GM10248 (cell line): ENCODE measurements at places on chromosomes 6 and 20.

DNA sequence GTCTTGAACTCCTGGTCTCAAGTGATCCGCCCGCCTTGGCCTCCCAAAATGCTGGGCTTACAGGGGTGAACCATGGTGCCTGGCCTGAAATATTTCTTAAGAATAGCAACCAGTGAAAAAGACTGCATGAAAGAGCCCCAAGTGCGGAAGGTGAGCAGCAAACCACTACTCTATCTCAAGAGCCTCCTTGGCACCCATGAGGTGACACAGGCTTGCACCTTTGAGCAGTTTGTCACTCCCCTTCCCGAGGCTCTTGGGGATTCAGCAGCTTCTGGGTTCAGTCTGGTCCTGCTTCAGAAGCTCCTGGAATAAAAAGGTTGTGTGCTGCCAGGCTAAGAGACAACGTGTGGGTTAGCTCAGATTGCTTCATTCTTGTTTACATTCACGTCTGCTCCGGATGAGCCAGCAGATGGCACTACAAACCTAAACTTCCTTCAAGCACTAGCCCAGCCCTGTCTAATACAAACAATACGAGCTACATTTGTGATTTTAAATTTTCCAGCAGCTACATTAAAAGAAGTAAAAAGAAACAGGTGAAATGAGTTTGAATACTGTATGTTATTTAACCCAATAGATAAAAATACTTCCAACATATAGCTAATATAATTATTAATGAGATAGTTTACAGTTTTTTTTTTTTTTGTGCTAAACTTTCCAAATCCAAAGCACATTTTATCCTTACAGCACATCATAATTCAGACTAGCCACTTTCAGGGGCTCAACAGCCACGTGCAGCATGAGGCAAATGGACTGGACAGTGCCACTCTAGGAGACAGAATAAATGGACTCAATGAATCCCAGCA lies 46.2 kb downstream of the GJA10 start:
- peak; percentile 75 for DNase-seq

DNA sequence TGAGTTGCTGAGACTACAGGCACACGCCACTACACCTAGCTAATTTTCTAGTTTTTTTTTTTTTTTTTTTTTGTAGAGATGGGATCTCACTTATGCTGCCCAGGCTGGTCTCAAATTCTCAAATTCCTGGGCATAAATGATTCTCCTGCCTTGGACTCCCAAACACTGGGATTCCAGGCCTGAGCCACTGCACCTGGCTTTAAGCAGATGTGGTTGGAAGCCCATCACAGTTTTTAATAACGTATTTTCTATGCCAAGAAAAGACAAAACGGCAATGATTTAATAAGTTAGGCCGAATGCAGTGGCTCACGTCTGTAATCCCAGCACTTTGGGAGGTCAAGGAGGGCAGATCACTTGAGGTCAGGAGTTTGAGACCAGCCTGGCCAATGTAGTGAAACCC lies 456.6 kb downstream of the PRKN start:
- DNase-seq = no peak

DNA sequence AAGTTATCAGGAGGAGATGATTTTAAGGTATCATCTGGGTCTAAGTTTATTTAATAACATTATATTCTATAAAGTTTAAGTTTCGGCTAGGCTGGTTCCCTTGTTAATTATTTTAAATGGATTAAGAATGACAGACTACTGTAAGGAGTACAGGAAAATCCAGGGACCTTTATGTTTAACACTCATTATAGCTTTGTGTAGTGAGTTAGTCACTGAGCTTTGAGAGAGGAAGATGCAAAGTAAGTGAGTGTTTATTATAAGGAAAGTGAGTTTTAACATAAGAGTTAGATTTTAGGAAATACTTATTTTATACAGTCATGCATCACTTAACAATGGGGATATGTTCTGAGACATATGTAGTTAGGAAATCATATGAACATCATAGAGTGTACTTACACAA lies 485.5 kb downstream of the MMUT start:
- DNase-seq = no peak

- no peak for DNase-seq
Observed at GRCh38 chr6:118787724-118788423, 106.1 kb upstream of the ASF1A start.

- no peak for DNase-seq
Observed at GRCh38 chr20:47244451-47244850, 112.0 kb downstream of the ZMYND8 start.

- no peak for DNase-seq
Observed at GRCh38 chr6:150208611-150209352, 65.9 kb downstream of the PPP1R14C start.

DNA sequence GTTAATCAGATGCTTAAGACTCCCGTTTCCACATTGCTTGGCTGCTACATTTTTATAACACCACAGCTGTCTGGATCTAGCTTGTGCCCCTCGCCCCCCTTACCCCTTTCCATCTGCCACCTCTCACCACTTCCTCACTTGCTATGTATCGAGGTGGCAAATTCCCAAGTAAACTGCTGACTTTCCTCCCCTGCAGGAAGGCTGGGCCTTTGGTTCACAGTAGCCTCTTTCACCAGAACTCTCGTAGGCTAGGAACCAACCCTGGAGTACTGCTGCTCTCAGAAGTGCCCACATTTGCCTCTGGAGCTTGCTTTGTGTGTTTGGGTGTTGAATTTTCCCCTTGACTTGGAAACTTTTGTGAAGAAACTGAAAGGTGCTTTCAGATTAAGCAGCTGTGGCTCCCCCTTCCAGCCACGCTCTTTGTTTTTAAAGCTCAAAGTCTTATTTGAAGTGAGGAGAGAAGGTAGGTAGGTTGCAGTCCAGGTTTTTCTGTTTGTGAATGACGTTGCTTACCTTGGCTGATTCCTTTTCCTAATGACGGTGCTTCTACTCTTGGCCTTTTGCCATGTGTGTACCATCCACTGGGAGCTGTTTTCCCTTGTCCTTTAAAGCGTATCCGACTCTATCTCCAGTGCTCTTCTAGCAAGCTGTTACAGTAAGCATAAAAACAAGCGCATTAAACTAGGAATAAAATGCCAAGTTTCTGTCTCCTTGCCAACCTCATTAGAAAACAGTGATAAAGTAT lies 90.4 kb downstream of the CARMIL1 start:
- no peak for DNase-seq

- DNase-seq = no peak
Observed at GRCh38 chr6:158283304-158283980, 28.8 kb upstream of the TULP4 start.

DNA sequence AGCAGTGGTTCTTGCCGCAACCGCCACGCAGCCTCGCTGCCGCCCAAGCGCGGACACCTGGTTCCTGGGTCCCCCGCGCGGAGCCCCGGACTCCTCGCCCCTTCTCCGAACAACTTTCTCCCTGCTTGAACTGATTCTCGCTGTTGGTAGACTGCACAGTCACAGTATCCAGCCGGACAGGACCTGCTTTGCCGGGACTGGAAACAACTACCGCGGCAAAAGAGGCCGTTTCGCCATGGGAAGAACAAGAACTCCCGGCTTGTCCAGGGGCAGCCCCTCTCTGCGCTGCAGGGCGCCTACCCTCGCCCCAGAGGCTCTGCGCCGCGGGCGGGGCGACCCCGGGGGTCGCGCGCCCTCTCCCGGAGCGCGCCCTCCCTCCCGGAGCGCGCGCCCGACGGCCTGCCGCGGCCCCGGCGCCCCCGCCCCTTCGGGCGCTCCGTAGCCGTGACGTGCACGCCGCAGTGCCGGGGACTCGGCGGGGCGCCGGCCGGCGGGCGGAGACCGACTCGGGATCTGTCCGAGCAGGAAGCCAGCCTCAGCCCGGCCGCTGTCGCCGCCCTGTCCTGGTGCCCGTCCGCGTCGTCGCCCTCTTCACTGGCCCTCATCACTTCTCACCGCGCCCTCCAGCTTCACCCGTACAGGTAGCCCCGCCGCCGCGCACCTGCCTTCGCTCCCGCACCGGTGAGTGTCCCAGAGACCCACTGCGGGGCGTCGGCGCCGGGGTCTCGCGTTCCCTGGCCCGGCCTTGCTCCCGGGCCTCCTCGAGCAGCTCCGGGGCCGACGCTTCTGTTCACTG lies at the start of gene MYO6:
MYO6 (plus strand) TSS at position 497 of the 796 bp plus-strand sequence. CDS start 68,309 bp downstream, outside the sequence.
- peak; percentile 83 for DNase-seq

DNA sequence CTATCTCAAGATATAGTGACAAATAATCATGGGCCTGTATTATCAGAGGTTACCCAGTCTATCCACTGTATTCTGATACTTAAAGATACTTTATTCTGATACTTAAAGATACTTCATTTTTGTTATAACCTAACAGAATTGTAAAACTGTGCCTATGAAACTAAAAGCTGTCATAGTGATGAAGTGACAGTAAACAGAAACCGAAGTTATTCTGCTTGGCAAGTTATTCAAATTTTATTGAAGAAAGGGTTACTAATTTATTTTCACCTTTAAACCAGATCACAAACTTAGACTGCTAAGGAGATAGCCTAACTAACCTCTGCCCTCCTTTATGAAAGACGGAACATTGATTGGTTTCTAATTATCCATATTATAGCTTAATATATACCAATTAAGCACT lies 604.6 kb upstream of the IMPG1 start:
- DNase-seq = no peak

DNA sequence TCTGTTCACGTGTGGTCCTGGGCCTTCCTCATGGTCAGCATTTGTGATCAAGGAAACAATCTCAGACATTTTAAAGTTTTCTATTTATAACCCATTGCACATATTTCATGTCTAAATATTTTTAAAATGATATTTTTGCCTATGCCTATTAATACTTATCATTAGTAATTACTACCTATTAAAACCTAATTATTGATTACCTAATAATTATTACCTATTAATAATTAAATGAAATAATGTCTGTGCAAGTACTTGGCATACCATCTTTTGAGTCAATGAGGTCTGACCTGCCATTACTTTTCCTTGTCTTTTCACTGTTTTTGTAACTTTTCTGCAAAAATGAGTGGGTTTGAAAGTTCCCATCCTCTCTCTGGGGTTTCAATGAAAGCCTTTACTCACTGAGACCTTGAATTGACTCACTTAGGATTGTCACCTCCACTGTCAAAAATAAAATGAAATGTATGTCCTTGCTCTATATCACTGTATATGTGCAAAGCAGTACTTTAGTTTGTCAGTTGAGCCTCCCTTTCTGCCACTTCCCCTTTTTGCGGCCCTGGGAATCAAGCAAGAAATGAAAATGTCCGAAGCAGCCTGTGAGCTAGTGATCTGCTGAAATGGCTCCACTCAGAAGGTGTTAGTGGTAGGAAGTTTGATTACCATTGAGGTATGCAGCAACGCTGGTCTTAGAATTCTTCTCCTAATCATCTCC lies 87.8 kb downstream of the L3MBTL3 start:
- DNase-seq = peak; percentile 28

DNA sequence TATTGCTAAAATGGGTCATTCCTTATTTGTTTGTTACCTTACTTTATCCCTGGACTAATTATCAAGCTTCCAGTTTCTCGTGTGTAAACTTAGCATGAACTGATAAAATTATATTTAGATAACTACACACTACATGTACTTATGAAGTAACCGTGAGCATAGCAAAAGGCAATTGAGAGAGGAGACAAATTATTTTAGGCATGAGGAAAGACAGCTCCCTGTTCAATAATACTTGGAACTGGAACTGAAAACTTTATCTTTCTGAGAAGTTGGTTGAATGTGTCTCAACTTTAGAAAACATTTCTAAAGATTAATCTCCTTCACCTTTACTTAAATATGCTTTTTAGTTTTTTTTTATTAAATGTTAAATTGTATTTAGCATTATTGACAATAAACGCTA lies 11.4 kb downstream of the CRISP3 start:
- no peak for DNase-seq

DNA sequence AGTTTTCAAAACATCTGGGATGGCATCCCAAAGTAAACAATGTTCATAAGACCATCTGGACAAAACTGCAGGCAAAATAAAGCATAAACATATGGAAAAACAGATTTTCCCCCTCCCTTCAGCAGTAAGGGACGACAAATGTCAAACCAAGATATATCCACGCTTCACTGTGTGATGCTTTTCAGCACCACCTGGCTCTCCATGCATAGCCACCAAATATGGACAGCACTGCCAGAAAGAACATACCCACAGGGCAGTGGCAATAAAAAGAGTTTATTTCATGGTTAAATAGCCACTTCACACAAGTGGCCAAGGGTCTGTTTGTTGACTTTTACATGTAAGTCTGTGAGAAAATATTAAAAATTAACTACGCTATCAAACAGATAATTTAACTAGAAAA lies 23.1 kb downstream of the USP45 start:
- no peak for DNase-seq

DNA sequence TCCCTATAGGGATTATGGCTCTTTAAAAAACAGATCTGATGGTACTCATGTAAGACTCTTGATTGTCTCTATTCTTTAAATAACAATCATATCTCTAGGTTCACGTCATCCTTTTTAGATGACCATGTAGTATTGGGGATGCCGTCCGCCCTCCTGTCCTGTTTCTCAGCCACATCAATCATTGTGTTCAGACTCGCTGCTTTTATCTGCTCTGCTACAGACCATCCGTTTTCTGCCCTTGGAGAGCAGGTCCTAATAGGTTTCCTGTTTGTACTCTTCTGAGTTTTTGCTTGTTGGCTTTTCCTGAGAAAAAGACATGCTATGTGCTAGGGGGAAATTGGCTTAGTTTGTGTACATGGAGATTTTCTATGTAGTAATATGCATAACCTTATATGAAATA lies 76.8 kb downstream of the SASH1 start:
- DNase-seq = no peak

DNA sequence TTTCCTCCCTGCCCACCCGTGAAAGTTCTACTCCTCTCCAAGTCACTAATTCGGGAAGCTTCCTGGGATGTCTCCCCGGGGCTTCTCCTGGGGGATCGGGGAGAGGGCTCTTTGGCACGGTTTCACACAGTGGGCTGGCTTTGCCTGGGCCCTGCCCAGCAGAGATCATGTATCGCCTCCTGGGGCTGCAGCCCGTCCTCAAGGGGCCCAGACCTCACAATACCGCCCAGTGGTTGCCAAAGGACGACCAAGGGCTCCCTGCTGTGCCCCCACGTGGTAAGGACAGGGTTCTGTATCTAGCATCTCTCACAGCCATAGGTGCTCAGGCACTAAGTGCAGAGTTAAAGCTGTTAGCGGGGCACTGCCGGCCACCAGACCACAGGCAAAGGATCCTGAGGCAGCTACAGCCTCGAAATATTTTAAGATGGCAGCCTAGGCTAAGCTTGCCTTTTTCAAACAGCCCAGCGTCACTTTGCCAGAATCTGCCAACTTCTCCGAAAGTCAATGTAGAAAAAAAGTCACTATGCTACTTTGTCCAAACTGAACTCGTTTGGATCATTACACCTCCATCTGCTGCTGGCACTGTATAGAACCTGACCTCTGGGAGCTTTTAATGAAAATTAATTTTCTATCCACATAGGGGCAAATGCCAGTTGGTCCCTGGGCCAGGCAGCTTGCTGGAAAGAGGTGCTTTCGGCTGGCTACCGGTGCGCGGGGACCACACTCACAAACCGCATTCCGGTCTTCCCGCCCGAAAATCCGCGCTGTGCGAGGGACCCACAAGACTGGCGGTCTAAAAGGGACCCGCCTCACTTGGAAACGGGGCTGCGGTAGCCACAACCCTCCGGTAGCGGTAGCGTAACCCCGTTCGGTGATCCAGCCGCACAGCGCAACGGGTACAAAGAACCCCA lies 1.3 kb upstream of the NNAT start:
- DNase-seq = no peak

- no peak for DNase-seq
Observed at GRCh38 chr6:161261325-161261724, 12.5 kb downstream of the AGPAT4 start.
